ENCODE measurements at places on chromosomes 2 and 18. TPM values are rescaled to one million over a fixed set of nuclear protein-coding genes. Genes with fewer than 3 reads are reported as not detected.

Gene FAM124B
- not detected for total RNA-seq

Gene ANKRD39
- 8.2 TPM for total RNA-seq

Gene UGT1A1
- total RNA-seq, result 1.5 TPM

Gene MGAT5
- total RNA-seq, result 66.2 TPM

Gene RGPD5
- 23.8 TPM for total RNA-seq

Gene TRPM8
- total RNA-seq, result not detected

DNA sequence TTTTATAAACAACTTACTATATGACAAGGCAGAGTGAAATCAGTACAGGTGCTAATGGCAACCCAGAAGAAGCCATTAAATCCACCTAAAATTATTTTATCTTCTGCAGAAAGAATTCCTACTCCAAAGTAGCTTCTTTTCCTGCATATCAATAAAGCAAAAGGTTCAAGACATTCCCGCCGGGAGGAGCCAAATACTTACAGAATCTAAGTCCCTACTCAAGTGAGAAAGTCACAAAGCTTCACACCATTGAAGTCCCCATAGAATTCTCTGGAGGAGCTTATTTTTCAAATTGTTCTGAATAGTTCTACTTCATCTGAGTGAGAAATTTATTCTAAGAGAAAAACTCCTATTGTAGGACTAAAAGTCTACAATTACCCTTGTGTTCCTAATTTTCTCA lies 233.7 kb upstream of the HNRNPA3 start:
- no peak for DNase-seq

GRCh38 chr2:33909945-33910695 lies 311.0 kb upstream of the FAM98A start:
- no peak for DNase-seq

DNA sequence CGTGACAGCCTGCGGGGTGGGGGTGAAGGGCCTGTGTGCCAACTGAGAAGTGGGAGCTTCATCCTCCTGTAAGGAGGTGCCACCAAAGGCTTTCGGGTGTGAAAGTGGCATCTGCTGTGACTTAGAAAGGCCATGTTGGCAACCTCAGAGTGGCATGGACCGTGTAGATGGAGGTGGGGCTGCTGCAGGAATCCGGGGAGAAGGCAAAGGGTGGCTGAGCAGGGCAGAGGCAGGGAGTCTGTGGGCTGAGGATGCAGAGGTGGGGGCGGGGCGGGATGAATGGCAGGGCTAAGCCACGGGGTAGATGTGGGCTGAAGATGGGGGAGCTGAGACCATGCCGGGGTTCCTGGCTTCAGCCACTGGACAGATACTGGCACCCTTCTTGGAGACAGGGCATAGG lies 28.2 kb downstream of the TOGARAM2 start:
- no peak for DNase-seq

DNA sequence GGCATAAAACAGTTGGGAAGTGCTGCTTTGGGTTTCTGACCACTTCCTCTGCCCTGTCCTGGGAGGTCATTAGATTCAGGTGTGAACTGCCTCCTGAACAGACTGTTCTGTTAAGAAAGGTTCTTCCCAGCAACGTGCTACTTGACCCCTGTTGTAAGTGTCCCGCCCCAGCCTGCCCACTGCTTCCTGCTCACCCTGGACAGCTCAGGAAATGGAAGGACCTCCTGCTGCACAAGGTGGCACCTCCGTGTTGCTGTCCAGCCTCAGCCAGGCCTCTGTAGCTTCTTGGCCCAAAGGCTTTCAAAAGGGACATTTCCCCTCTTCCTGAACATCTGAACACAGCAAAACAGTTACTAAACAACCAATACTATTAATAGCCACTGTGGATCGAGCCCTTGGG lies 5.3 kb downstream of the TOGARAM2 start:
- no peak for DNase-seq

DNA sequence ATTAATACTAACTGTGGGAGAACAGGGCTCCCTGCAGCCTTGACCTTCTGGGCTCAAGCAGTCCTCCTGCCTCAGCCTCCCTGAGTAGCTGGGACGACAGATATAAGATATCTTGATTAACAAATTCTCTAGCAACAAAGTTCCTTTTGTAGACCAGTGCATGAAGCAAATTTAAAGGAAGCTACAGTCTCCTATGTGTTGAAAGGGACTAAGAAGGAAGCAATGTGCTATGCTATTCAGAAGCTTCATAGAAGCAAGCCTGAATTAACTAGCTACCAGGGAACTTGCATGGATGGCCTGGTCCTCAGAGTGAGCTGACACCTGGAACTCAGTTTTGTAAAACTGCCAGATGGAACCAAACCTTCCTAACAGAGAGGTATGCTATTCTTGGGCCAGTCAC lies 33.2 kb downstream of the RAPH1 start:
- DNase-seq, result no peak

GRCh38 chr18:21997207-21998143 lies 171.9 kb upstream of the GATA6 start:
- DNase-seq, result peak; percentile 65

DNA sequence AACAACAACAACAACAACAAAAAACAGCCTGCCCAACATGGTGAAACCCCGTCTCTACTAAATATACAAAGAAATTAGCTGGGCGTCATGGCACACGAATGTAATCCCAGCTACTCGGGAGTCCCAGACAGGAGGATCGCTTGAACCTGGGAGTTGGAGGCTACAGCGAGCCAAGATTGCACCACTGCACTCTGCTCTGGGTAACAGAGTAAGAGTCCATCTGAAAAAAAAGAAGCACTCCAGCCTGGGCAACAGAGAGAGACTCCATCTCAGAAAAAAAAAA lies 344.1 kb upstream of the PLGLB2 start:
- DNase-seq, result no peak

- no peak for DNase-seq
These were observed 370.3 kb downstream of the RIT2 start for GRCh38 chr18:42745171-42745570.
